Pons (tissue), 1 donor: ENCODE measurements at places on chromosomes 12 and 14.

GRCh38 chr14:61120576-61120975 is 139.5 kb downstream of the SLC38A6 start:
- DNase-seq, result no peak

DNA sequence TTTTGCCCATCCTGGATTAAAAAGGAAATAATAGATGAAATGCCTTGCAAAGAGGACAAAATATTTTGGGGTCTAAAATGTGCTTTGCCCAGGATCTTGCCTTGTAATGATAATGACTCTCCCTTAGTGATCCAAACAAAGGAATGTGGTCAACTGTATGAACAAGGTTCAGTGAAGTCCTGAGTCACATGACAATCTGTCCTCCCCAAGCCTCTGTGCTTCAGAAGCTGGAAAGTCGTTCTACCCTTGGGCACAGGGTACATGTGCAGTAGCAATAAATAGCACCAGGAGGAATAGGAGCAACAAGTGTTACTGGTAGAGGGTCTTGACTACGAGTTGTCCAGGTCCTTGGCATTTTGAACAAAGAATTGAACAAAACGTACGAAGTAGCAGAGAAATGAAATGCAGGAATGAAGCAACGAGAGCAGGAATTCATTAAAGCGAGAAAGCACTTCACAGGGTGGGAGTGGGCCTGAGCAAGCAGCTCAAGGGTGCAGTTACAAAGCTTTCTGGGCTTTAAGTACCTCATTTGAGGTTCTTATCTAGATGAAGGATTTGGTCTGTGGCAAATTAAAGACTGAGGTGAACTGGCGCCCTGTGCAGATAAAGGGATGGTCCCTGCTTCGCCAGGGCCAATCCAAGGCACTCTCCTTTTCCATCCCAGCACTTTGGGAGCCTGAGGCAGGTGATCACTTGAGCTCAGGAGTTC is 65.8 kb downstream of the RESF1 start:
- no peak for DNase-seq

DNA sequence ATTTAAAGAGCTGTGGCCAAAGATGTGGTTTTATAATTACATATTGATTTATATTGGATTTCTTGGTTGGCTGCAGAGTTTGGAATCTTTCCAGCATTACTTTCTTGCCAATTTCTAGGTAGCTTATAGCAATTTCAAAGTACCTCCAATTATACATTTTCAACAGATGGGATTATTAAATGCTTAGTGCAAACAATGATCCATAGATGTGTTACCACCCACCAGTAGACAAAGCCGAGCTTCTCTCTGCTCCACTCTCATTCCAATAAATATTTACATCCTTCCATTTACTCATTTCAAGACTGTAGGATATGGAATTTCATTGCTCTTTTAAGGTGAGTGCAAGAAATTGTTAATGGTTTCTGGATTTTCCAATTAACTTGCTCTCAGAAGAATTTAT is 21.6 kb upstream of the TMCC3 start:
- no peak for DNase-seq

GRCh38 chr12:88876857-88877256 is 296.6 kb upstream of the KITLG start:
- DNase-seq, result no peak

- DNase-seq, result no peak
Measured at GRCh38 chr12:85951823-85952222, 77.7 kb downstream of the NTS start.

GRCh38 chr14:88983755-88984154 is 159.3 kb downstream of the TTC8 start:
- DNase-seq, result no peak

- peak; percentile 12 for DNase-seq
Measured at GRCh38 chr12:49462083-49462744, 76.6 kb upstream of the KCNH3 start.

DNA sequence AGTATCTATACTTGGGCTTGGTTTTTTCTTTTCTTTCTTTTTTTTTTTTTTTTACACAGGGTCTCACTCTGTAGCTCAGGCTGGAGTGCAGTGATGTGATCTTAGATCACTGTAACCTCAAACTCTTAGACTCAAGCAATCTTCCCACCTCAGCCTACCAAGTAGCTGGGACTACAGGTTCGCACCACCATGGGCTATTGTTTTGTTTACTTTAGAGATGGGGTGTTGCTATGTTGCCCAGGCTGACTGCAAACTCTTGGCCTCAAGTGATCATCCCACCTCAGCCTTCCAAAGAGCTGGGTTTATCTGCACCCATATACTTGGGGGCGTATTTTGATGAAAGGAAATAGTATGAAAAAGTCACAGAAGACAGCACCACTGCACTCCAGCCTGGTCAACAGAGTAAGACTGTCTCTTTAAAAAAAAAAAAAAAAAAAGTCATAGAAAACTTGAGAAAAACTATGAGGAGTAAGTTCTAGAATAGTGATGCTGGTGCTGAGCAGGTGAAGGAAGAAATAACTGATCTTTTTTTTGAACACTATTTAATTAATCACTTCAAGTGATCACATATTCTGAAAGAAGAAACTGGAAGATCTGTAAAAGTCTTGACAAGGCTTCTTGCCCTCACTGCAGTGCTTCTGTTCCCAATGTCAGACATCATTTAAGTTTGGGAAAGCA is 53.8 kb upstream of the NPFF start:
- DNase-seq, result no peak

- peak; percentile 70 for DNase-seq
Measured at GRCh38 chr14:31990926-31991572, 86.1 kb upstream of the ARHGAP5 start.

GRCh38 chr14:48008646-48009045 is 333.2 kb upstream of the MDGA2 start:
- DNase-seq, result no peak

- peak; percentile 42 for DNase-seq
Measured at GRCh38 chr14:76514213-76514998, 138.5 kb downstream of the ESRRB start.

- no peak for DNase-seq
Measured at GRCh38 chr14:55389330-55389729, 22.3 kb downstream of the ATG14 start.

GRCh38 chr12:15534322-15534721 is 212.0 kb downstream of the PTPRO start:
- DNase-seq, result peak; percentile 75

- DNase-seq, result no peak
Measured at GRCh38 chr12:62766496-62766895, 168.5 kb downstream of the PPM1H start.

DNA sequence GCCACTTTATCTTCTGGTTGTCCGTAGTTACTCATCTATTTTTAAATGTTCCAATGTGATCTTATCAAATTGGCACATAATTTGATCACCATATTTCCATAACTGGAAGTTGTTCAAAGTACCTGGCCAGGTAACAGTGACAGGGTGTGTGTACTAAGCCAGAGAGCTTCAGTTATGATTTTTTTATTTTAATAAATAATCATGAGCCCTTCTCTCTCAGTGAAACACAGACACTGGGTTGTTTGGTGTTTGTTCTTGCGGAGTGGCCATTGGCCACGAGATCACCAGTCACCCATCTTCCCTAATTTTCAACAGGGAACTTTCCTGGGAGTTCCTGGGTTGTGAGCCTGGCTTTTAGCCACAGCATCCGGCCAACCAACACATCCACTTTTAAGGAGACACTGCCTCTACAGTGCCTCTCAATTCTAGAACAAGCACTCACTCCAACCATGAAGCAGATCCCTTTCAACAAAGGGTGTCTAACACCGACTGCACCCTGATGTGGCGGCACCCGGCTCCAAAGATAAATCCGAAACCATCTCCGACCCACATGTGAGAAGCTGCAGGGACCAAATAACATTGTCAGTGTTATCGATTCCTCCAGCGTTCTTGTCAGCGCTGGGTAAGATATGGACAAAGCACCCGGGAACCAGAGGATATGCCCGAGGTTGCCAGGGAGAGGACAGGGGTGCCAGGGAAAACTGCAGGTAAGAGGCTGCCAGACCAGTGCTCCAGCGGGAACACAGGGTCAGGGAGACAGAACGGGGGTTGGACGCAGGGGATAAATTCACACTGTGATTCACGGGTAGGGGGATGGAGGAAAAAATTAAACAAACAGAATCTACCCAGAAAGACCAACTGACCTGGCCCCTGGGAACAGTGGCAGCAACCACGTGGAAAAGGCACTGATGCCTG is 49.9 kb downstream of the FOXN3 start:
- DNase-seq, result no peak

- no peak for DNase-seq
Measured at GRCh38 chr14:58797010-58797429, 159.3 kb downstream of the DACT1 start.

- DNase-seq, result no peak
Measured at GRCh38 chr12:104971306-104971705, 13.2 kb upstream of the SLC41A2 start.

DNA sequence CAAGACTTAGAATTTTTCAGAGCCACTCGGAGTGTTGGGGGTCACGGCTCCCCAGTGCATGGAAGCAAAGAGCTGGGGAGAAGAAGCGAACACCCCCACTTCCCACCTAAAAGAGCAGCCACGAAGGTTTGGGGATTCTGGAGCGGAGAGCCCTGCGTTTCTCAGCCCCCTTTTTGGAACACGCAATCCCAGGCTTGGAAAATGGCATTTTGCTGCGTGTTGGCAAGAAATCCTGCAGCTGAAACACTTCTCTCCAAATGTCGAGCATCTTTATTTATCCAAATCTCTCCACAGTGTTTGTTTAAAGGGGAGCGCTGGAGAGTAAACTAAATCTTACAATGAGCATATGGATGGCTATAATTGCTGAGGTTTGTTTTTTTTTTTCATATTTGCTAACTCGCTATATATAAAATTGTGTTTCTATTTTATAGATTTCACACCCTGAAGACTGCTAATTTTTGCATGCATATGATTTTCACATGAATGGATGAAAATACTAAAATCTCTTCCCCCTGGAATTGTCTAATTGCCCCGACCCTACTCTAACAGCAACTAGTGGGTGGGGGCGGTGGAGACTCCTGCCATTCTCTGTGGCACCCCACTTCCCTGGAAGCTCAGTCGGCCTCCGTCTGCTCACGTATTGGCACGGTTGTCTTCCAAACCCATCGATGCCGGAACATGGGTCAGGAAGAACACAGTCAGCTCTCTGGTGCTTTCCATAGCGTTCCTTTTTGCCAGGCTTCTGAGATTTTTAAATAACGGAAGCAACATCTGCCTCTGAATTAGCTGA is 120.5 kb downstream of the GCH1 start:
- DNase-seq, result no peak

GRCh38 chr12:22360774-22361173 is 26.3 kb upstream of the ST8SIA1 start:
- no peak for DNase-seq

GRCh38 chr12:62625228-62625627 is 158.6 kb downstream of the MON2 start:
- no peak for DNase-seq

DNA sequence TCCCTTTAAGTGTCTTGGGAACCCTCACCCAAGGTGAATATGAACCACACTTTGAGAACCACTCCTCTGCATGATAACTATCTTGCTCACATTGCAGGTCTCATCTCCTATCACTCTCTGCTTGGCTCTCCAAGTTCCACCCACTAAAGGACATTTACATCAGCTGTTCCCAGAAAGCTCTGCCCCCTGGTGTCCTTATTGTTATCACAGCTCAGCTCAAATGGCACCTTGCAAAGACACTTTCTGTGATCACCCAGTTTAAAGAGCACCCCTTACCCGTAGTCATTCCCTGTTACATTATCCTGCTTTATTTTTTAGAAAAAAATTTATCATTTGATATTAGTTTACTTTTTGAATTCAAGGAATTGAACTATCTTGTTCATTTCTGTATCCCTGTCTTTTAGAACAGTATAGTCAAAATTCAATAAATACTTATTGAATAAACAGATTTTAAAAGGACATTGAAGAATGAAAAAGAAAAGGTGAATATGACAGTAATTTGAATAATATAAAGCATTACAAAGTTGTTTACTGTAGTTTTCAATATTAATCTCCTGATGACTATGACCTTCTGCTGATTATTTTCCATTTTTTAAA is 20.5 kb upstream of the GUCY2C start:
- peak; percentile 34 for DNase-seq

DNA sequence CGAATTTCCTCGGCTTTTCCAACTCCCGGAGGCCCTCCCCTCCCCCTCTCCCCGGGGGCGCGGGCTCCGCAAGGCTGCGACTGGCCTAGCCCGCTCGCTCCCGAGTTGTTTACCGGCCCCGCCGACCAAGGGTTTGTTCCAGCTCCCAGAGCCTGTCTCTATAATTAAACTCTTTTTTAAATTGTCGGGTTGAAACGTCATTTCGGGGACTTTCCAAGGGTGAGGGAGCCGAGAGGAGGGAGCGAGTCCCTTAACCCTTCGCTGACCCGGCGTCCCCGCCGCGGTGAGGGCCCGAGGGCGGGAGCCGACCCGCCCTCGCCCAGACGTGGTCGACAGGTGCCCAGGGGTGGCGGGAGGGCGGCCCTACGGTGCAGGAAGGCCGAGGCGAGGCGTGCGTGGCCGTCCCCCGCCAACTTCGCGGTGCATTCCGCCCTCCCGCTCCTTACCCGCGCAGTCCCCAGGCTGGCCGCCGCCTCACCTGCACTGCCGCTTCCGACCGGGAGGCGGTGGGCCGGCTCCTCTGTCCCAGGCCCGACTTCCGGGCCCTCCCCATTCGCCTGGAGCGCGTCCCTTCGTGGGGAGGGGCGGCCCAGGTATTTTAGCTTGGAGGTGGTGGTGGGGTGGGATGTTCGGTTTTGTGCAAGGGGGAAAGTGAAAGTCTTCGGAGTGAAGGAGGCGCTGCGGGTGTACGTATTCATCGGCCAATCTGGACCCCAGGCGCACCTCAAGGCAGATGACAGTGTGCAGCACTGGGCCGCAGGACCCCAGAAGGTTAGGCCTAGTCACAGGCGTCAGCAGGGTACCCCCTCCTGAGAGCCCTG is 2.9 kb upstream of the ZFP36L1 start:
- DNase-seq, result peak; percentile 78

DNA sequence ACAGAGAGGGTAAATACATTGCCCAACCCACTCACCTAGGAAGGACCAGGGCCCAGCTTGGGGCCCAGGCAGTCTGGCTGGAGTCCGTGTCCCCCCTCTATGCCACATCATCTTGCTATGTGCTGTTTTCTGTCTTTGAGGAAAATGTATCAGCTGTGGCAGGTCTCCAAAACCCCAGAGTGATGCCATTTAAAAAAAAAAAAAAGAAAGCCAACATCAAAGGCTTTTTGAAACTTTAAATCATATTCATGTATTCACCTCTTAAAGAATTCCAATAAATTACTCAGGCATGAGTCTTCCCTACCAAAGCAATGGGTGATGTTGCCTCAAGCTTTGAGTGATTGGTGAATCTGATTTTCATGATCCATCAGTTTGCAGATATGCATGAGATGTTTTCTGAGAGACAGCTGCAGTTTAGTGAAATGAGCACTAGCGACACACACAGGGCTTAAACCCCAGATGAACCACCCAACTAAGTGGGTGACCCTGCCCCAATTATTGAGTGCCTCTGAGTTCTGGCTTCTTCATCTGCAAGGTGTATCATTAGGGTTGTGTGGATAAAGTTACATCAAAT is 6.1 kb downstream of the KRT81 start:
- DNase-seq, result no peak

- no peak for DNase-seq
Measured at GRCh38 chr14:22796087-22796707, 19.0 kb downstream of the SLC7A7 start.

GRCh38 chr12:12807970-12808702 is 5.0 kb upstream of the DDX47 start:
- DNase-seq, result peak; percentile 67

- DNase-seq, result no peak
Measured at GRCh38 chr14:29475641-29476040, 452.0 kb downstream of the PRKD1 start.

GRCh38 chr12:110498984-110499706 is 2.8 kb downstream of the VPS29 start:
- no peak for DNase-seq

- DNase-seq, result no peak
Measured at GRCh38 chr12:117865505-117865904, 103.3 kb downstream of the KSR2 start.
